ENCODE measurements at places on chromosomes 4 and X.

GRCh38 chr4:11178433-11178832, 250.3 kb downstream of the HS3ST1 start:
- no peak for DNase-seq

- DNase-seq = no peak
Observed at GRCh38 chrX:47683184-47683828, 24.3 kb upstream of the UXT start.

DNA sequence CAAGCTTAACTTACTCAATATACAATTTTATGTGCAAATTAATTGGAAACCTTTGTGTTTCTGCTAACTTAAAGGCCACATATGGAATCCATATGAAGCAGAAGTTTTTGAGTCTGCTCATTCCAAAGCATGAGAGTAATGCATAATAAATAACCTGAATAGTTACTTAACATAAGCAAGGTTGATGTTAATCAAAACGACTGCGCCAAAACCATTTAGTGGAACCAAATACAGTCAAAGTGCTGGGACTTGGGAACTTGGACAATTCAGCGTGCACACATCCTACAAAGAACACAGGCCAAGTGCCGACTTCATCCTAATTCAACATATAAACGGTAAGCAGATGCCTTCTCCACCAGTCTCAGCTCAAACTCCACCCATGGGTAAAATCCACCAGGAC, 17.0 kb downstream of the TSPAN5 start:
- peak; percentile 89 for DNase-seq

DNA sequence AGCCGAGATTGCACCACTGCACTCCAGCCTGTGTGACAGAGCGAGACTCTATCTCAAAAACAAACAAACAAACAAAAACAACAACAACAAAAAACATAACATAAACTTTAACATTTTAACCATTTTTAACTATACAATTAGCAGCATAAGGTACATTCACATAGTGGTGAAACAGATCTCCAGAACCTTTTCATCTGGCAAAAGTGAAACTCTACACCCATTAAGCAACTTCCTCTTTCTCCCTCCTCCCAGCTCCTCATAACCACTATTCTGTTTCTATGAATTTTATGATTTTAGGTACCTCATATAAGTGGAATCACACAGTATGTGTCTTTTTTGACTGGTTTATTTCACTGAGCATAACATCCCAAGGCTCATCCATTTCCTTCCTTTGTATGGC, 103.6 kb downstream of the FAM13A start:
- no peak for DNase-seq

DNA sequence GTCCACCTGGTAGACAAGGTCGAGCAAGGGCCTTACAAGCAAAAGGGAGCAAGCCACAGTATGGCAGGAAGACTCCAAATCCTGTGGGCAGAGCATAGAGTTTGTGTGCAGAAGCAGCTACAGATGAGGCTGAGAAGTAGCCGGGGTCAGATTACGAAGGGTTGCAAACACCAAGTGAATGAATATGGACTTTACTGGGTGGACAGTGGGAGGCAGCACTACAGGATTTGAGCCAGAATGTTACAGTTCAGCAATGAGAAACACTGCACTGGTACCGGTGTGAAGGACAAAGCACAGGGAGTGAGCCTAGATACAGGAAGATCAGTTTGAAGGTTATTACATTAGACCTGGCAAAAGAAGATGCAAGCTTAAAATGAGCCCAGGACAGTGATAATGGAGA, 46.1 kb upstream of the HOPX start:
- no peak for DNase-seq

- DNase-seq = peak; percentile 22
Observed at GRCh38 chr4:113476800-113477199, 284.7 kb downstream of the CAMK2D start.

GRCh38 chr4:160406263-160406825, 1303.5 kb downstream of the RAPGEF2 start:
- DNase-seq = no peak

DNA sequence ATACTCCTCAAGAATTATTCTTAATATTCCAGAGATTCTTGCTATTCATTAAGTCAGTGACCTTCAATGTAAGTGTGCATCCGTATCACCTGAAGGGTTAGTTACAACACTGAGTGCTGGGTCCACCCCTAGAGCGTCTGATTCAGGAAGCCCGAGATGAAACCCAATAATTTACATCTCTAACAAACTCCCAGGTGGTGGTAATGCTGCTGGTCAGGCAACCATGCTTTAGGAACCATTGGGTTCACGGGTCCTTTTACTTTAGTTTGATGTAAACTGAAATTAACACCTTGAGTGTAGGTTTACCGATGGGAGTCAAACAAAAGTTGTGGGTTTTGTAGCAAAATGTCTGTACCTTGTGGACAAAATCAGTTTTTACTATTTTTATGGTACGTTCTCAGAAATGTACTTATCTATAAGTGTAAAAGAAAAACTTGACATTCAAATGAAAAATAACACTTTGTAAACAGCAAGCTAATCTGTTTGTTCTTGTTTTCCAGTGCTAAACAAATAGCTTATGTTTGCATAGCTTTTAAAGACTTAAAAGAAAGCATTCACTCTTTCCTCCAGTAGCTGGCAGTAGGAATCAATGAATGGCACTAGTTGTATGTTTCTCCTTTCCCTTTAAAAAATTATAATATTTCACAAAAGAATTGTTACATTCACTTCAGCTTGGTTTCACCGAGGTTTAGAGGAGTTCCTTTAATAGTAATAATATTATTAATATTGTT, 32.7 kb downstream of the ACE2 start:
- no peak for DNase-seq

DNA sequence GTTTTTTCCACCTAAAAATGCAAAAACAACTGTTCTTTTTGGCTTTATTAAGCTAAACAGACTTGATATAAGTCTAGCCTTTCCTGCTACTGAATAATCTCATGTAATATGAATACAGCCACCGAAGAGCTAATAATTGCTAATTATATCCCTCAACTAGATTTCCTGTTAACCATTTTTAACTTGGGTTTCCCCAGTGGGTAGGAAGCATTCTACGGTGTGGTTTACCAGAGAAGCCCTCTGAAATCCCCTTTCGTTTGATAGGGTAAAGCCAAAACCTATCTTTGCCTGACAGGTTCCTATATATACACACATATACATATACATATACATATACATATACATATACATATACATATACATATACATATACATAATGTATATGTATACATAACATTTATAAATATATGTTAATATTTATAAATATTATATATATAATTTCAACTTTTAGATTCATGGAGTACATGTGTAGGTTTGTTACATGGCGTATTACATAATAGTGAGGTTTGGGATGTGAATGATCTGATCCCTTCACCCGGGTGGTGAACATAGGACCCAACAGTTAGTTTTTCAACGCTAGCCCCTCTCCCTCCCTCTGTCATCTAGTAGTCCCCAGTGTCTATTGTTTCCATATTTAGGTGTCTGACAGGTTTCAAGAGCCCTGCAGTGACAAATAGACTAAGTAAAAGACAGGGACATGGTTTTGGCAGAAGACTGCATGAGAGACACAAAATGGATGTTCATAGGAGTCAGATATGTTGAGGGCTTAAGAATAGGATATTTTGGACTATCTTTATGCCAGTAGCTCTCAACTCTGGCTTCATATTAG, 62.4 kb downstream of the ATXN3L start:
- no peak for DNase-seq

GRCh38 chrX:47313056-47313455, 57.3 kb upstream of the ZNF157 start:
- DNase-seq = no peak

- DNase-seq = peak; percentile 53
Observed at GRCh38 chr4:71187404-71188155, 151.2 kb upstream of the SLC4A4 start.

DNA sequence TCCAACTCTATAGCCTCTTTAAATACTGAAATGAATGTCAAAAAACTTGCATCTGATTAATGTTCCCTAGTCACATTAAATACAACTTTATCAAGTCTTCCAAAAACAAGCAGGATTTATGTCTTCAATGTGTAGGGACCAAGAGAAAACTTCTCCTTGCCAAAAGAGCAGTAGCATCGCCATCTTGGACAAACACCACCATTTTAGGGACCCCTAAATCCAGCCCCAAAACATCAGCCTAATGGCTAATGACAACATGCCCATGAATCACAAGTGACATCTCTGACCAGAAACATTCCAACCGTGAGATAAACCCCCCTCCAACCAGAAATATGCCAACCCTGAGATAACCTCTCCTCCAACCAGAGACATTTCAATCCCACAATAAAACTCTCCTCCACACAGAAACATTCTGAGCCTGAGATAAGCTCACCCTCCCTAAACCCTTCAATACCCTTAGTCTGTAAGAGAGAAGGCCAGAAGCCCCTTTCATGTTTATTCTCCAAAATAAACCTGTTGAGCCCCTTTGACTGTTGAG, 697.4 kb downstream of the TRAM1L1 start:
- no peak for DNase-seq

- DNase-seq = peak; percentile 55
Observed at GRCh38 chrX:39772057-39772832, 325.5 kb downstream of the BCOR start.

DNA sequence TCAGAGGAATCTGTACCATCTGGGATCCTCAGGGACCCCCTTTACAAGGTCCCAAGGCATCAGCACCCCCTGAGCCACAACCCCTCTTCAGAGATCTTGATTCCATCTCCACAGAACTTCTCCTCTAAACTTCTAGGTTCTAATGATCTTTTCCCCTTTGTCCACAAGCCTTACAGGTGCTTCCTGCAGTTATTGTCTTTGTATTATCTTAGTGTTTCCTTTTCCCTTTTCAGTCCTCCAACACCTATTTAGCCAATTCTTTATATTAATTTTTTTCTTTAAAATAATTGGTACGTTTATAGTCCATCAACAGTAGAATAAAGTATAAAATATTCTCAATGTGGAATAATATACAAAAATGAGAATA, 35.2 kb upstream of the FAM241A start:
- DNase-seq = no peak

DNA sequence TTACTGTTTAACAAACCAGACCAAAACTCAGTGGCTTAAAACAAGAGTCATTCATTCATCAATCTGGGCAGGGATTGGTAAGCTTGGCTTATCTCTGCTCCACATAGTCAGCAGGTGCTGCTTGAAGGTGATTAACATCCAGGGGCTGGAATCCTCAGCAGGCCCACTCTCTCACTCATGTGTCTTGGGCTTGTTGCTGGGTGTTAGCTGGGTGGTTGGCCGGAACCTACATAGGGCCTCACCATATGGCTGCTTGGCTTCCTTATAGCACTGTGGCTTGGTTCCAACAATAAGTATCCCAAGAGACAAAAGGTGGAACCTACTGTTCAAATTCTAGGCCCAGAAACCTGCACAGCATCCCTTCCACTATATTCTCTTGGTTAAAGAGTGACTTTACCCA, 125.0 kb downstream of the RASGEF1B start:
- DNase-seq = no peak

DNA sequence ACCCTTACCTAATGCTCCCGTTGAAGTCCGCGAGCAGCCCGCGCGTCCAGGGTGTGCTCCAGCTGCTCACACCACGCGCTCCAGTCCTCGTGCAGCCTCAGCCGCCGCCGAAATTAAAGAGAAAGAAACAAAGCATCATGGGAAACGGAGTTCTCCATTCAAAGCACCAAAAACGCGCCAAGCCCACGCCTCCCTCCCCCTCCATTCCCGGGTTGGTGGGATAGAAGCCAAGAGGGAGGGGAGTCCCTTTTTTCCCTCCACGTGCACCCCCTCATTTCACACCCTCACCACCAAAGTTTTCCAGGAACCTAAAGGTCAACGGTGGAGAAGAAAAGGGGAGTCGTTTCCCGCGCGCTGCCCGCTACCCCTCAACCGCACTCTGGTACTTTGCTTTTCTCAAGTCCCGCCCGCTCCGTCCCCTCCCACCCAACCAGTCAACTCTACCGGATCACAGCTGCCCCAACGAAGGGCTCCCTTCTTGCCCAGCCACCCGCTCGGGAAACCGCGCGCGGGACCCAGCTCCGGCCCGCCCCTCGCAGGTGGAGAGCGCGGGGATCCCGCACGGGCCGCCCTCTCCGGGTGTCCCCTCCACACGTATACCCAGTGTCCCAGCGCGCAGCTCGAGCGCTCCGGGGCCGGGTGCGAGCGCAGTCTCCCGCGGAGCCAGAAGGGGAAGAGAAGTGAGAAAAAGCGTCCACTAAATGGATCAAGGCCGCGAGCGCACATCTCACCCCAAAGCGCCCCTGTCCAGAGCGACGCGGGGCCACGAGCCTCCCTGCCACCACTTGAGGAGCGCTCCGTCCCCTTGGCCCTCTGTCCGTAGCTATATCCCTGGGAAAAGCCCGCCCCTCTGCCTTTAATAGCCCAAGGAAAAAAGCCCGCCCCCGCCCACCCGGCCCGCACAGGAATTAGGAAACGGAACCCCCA, 65.1 kb upstream of the CCDC160 start:
- DNase-seq = peak; percentile 4

DNA sequence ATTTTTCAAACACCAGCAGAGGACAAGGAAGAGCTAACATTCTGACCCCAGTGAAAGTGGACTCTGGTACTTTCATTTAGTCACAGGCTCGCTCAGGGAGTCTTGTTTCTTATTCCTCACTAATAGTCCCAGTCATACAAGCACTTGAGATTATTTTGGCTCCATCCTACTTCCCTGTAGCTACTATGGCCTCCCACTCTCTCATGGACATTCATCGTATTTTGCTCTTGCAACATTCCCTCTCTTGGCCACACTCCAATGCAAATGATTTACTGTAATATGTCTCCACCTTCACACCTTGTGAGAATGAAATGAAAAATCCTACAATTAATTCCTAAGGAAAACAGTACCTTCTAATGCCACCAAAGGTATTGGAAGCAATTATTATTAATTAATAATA, 21.3 kb downstream of the PLRG1 start:
- DNase-seq = no peak

DNA sequence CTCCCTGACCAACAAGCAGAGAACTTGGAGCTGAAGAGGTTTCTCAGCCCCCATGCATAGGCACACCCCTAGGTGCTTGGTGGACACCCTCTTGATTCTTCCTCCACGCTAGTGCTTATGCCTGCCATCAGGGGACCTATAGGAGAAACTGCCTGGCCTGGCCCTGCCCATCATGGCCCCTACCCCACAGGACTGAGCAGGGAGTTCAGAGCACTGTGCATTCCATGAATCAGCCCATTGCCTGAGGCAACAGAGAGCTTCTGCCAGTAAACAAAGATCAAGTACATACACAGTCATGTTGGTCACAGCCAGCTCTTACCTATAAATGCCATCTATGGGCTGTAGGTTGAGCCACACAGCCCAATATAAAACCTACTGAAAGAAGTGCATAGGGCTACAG, 99.1 kb upstream of the EDNRA start:
- DNase-seq = no peak

DNA sequence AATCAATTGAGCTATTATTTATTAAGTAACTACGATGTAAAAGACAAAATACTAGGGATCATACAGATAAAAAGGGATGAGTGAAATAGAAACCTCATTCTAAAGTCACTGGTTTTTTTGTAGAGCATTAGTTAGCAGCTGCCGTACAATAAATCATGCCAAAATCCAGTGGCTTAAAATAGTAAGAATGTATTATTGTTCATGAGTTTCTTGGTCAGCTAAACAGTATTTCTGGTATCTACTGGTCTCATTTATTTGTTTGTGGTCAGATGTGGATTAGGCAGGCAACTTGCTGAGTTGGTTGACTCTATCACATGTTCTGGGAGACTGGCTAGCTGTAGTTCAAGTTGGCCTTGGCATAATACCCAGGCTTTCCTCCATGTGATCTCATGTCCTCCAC, 667.3 kb downstream of the GALNTL6 start:
- DNase-seq = no peak
